ENCODE measurements at places on chromosomes 5 and 9.
A peak's percentile ranks its signal among the peaks of the same experiment; 100 is the strongest.

GRCh38 chr5:15282611-15283010 is 217.4 kb upstream of the FBXL7 start:
- H3K27me3 ChIP-seq = no peaks in the 10 kb centered on the region
- H3K4me1 ChIP-seq = no peaks in the 10 kb centered on the region
- H3K4me3 ChIP-seq = no peak overlapping the region
- no peaks in the 10 kb centered on the region for H3K36me3 ChIP-seq
- no peak for DNase-seq

DNA sequence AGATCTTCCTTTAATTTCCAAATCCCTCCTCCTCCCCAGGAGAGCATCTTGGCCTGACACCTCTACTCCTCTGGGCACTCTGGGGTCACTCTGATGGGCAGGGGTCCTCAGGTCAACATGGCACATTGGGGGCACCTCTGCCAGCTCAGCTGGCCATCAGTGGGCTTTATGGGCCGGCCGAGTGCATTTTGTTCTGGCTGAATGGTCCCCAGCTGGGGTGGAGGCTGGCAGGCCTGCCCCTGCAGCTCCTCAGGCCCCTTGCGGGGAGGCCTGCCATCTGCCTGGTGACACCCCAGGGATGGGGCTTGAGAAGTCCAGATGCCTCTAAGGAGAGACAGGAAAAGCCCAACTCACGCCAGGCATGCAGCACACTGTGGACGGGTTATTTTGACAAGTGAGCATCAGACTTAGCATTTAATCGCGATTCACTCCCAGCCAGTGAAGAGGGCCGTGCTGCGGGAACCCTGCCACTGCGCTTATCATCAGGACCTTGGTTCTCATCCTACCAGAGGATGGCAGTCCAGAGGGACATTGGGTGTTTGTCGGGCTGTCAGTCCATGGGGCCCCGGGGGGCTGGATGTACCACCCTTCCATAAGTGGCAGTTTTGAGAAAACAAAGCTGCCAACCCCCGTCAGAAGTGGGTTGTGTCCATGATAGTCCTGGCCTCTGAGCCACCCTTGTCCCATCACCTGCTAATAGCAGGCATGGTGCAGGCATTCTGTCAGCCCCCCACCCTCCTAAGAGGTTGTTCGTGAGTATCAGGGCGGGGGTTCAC is 21.7 kb downstream of the PHF2 start:
- H3K4me3 ChIP-seq = no peak overlapping the region
- no peaks in the 10 kb centered on the region for H3K36me3 ChIP-seq
- DNase-seq = no peak
- no peak overlapping the region for H3K27ac ChIP-seq
- H3K27me3 ChIP-seq = no peaks in the 10 kb centered on the region

- H3K27ac ChIP-seq = no peak overlapping the region
- H3K4me3 ChIP-seq = peak overlapping the region; percentile 82
- H3K36me3 ChIP-seq = no peaks in the 10 kb centered on the region
- no peak for DNase-seq
Measured at GRCh38 chr9:137458194-137459151, 661 bp downstream of the NSMF start.

DNA sequence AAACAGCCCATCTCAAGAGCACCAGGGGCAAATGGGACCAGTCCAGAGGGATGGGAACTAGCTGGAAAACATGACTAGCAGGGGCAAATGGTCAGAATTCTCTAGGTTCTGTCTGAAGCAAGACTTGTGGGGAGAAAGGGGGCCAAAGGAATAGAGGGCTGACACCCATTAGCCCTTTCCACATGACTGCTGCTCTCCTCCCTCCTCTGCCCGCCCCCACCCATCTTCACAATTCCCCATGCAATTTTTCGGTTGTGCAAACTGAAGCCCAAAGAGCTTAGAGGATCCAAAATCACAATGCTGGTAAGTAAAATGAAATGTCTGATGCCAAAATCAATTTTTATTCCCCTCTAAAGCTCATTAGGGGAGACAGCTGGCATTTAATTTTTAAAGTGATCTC is 207.1 kb downstream of the DCP2 start:
- H3K27me3 ChIP-seq = peaks cover 11% of the 10 kb centered on the region
- no peak overlapping the region for H3K4me3 ChIP-seq
- H3K4me1 ChIP-seq = no peaks in the 10 kb centered on the region
- no peaks in the 10 kb centered on the region for H3K36me3 ChIP-seq
- DNase-seq = no peak

- peaks cover 52% of the 10 kb centered on the region for H3K4me1 ChIP-seq
- H3K27ac ChIP-seq = no peak overlapping the region
Measured at GRCh38 chr5:56673171-56673570, 142.2 kb upstream of the MAP3K1 start.

DNA sequence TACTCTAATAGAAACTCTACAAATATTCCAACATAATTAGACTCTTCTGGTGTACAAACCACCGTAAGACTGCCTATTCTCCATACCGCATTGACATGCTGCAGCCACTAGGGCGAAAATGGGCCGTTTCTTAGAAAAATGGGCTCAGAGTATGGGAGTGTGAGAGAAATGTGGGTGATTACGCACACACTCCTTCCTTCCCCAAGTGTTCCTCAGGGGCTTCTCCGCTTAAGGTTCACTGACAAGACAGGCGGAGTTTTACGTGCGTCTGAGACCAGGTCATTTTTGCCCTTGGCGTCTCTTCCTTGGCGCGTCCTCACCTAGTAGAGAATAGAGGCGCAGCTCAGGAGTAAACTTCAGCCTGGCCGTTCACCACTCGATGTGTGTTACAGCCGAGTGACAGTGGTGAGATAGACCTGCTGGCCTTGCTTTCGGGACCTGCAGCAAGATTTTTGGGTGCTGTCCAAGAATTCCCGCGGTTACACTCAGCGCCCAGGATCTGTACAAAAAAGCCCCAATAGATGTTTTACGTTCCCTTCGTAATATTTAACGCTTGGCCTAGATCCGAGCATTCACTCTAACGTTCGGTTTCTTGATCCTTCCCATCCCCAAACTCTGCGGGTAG is 1.8 kb upstream of the NTRK2 start:
- peaks cover 13% of the 10 kb centered on the region for H3K27me3 ChIP-seq
- no peaks in the 10 kb centered on the region for H3K4me1 ChIP-seq
- no peak overlapping the region for H3K27ac ChIP-seq

GRCh38 chr9:109437286-109437685 is 60.8 kb downstream of the PTPN3 start:
- no peak for DNase-seq
- H3K36me3 ChIP-seq = peaks cover 6% of the 10 kb centered on the region
- H3K4me3 ChIP-seq = no peak overlapping the region
- no peaks in the 10 kb centered on the region for H3K4me1 ChIP-seq

DNA sequence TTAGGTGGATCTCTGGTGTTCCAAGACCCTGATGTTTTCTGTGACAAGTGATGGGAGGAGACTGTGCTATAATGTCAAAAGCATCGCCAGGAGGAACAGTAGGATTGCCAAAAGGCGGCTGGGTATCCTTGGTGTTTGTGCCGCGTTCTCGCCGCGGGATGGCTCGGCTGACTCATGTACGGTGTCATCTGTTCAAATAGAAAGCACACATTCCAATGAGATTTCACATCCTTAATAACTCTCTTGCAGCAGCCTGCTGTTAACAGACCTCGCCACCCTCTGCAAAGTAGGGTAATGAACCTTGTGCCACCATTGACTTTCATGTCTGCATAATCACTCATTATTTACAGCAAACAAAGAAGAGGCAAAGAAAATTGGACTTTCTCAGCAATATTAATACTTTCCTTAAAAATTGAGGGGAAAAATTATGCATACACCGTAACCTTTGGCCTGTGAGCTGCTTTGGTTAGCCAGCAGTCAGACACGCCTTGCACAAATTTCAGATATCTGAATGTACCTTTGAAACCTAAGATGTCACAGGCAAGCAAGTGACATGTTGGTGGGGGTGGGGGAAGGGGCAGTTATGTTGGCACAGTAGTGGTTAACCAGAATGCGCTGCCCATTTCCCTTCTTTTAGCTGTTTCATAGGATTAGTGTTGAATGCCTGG is 289.4 kb downstream of the EFNA5 start:
- peak overlapping the region; percentile 26 for H3K4me3 ChIP-seq
- H3K4me1 ChIP-seq = peaks cover 45% of the 10 kb centered on the region
- H3K36me3 ChIP-seq = no peaks in the 10 kb centered on the region
- H3K27ac ChIP-seq = peak overlapping the region; percentile 83

- no peak overlapping the region for H3K27ac ChIP-seq
- no peak for DNase-seq
- H3K4me1 ChIP-seq = peaks cover 12% of the 10 kb centered on the region
- no peaks in the 10 kb centered on the region for H3K27me3 ChIP-seq
- no peak overlapping the region for H3K4me3 ChIP-seq
Measured at GRCh38 chr5:107631805-107632362, 38.9 kb downstream of the EFNA5 start.

DNA sequence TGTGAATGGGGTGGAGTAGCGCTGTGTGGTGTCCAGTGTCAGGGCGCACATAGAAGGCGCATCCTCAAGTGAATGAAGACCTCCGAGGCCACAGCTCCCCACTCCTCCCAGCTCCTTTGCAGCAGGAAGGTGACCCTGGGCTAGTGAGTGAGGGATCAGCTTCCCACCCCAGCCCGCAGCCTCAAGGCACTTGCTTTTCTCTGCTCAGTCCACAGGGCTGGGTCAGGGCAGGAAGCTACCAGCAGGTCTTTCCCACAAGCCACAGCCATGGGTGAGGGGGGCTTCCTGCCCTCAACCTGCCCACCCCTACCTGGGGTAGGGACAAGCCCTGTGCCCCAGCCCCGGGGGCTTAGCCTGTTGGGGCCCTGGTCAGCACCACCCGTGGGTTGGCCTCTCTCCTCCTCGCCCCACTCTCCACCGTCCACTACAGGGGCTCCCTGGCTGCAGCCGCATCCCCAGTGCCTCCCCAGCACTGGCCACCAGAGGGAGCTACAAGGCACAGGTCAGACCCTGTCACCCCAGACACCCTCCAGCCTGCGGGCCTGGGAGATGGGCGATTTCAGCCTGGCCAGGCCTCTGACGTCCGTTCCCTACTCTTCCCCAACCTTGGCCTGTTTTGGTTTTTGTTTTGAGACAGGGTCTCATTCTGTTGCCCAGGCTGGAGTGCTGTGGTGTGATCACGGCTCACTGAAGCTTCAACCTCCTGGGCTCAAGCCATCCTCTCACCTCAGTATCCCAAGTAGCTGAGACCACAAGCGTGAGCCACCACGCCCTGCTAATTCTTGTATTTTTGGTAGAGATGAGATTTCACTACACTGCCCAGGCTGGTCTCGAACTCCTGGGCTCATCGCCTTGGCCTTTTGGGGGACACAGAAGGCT is 1.3 kb upstream of the ABCA2 start:
- DNase-seq = peak; percentile 66
- no peaks in the 10 kb centered on the region for H3K36me3 ChIP-seq
- H3K27me3 ChIP-seq = no peaks in the 10 kb centered on the region
- H3K4me3 ChIP-seq = peak overlapping the region; percentile 68
- no peak overlapping the region for H3K27ac ChIP-seq

- peak; percentile 23 for DNase-seq
- H3K4me3 ChIP-seq = no peak overlapping the region
- no peak overlapping the region for H3K27ac ChIP-seq
- no peaks in the 10 kb centered on the region for H3K27me3 ChIP-seq
- no peaks in the 10 kb centered on the region for H3K36me3 ChIP-seq
Measured at GRCh38 chr9:100637787-100638186, 59.9 kb downstream of the CAVIN4 start.

DNA sequence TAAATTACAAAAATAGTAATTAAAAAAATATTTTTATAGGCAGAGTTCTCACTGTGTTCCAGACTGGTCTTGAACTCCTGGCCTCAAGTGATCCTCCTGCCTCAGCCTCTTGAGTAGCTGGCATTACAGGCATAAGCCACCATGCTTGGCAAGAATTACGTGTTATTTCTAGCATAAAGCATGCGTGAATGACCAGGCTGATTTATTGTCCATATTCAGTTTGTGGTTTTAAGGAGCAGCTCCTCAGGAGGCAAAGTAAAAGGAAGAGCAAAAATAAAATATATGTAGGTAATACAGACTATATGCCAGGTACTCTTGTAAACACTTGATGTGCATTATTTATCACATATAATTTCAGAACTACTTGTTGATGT is 7.1 kb upstream of the CD180 start:
- DNase-seq = no peak
- no peak overlapping the region for H3K4me3 ChIP-seq
- H3K27me3 ChIP-seq = no peaks in the 10 kb centered on the region
- H3K36me3 ChIP-seq = no peaks in the 10 kb centered on the region
- no peak overlapping the region for H3K27ac ChIP-seq

- H3K4me3 ChIP-seq = no peak overlapping the region
- peaks cover 20% of the 10 kb centered on the region for H3K4me1 ChIP-seq
- DNase-seq = peak; percentile 37
- H3K27me3 ChIP-seq = no peaks in the 10 kb centered on the region
Measured at GRCh38 chr9:116075191-116075590, 78.4 kb upstream of the PAPPA start.

DNA sequence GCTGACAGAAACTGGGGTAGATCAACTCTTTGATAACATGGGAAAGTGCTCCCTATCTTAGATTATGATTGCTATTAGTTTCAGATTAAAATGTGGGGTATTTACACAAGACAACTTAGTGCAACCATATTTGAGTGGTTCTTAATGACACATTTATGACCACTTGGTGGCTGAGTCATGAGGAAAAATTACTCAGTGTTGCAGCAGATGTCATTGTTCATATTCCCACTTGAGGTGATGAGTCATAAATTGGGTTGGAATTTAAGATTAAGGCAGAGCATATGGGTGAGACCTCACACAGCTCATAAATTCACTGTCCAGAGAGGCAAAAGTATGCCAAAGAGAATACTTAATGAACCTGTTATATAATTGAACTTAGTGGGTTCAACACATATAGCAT is 408.3 kb downstream of the DMRT2 start:
- peaks cover 19% of the 10 kb centered on the region for H3K4me1 ChIP-seq
- no peak overlapping the region for H3K4me3 ChIP-seq
- no peaks in the 10 kb centered on the region for H3K27me3 ChIP-seq
- no peaks in the 10 kb centered on the region for H3K36me3 ChIP-seq

DNA sequence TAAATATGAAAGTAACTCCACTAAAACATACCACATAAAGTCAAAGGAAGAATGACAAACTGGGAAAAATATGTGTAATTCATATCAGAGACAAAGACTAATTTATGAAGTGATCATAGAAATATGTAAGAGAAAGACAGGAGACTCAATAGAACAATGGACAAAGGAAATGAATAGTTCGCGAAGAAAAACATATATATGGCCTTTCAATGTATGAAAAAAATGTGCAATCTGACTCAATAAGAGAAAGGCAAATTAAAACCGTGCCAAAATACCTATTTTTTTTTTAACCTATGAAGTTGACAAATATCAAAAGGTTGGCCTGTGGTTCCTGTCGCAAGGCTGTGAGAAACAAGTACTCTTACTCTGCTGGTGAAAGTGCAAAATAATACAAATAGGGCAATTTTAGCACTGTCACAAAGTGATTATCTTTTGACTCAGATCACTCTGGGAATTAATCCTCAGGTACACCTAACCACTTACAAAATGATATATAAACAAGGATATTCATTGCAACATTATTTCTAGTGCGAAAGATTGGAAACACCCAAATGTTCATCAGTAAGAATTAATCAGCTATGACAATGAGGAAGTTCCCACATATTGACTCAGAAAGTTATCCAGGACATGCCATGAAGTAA is 3.7 kb downstream of the C9 start:
- H3K27me3 ChIP-seq = no peaks in the 10 kb centered on the region
- H3K27ac ChIP-seq = no peak overlapping the region
- peaks cover 4% of the 10 kb centered on the region for H3K4me1 ChIP-seq

Data from PC-3 (cell line).